ENCODE measurements at places on chromosomes 7 and 10. TPM values are rescaled to one million over a fixed set of nuclear protein-coding genes. Genes with fewer than 3 reads are reported as not detected.

GRCh38 chr10:97574374-97575126, 2.0 kb downstream of the ANKRD2 start:
- DNase-seq, result peak; percentile 75

DNA sequence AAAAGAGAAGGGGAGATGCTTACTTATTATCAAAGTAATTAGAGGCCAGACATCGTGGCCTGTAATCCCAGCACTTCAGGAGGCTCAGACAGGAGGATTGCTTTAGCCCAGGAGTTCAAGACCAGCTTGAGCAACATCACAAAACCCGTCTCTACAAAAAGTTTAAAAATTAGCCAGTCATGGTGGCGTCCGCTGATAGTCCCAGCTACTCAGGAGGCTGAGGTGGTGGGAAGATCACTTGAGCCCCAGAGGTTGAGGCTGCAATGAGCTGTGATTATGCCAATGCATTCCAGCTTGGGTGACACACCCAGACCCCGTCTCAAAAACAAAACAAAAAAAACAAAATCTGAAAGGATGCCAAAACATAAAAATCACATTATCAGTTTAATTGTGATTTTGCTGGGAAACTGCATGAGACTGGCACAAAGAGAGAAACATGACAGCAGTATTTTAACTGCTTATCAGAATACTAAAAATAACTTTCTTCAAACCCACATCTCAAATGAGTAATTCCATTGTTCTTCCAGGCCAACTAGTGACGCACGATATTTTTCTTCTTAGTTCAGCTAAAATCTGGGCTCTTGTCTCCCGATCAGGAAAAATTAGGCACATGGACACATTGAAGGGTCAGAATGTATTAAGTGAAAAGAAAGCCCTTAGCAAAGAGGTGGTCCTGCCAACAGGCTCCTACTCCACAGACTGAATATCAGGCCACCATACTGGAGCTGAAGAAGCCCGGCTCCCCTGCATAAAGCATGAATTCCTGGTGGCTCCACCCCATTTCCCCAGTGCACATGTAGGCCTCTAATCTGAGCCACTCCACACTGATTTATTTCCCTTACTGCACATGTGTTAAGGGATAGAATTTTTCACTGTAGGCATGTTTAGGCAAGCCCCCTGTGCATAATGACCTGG, 9.6 kb upstream of the CCM2 start:
- no peak for DNase-seq

DNA sequence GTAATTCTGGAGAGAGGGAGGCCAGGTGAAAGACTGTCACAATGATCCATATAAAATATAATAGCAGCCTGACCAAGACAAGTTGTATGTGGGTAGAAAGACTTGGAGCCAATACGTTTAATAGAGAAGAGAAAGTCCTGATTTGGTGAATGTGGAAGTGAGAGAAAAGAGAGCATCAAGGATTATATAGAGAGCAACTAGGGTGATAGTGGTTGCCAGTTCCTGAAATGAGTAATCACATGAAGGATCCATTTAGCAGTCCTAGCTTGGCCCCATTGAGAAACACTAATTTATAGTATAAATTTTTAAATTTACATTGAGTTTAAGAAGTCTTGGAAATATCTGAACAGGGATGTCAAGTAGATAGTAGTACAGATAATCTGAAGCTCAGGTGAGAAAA, 74.0 kb downstream of the AASS start:
- no peak for DNase-seq

DNA sequence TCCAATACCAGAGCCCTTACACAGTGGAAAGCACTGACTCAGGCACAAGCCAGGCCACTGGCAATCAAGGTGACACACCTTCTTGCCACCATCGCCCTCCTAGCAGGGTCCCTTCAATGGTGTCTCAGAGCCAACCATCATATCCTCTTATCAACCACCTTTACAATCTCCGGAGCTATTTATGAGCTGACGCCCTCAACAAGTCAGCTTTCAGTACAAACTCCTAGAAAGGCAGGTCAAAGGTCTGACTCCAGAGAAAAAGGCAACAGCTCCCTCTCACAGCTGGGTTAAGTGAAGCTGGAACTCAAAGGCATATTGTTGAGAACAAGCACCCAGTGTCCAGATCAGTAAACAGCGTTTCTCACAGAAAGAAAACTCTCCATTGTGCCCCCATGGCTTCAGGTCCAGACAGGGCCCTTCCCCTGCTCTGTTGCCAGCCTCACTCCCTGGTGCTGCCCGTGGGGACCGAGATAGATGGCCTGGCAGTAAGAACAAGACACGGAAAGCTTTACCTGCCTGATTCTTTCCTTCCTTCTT, 2.4 kb downstream of the ZNF3 start:
- no peak for DNase-seq

GRCh38 chr7:69898189-69898588, 299.9 kb downstream of the AUTS2 start:
- no peak for DNase-seq

DNA sequence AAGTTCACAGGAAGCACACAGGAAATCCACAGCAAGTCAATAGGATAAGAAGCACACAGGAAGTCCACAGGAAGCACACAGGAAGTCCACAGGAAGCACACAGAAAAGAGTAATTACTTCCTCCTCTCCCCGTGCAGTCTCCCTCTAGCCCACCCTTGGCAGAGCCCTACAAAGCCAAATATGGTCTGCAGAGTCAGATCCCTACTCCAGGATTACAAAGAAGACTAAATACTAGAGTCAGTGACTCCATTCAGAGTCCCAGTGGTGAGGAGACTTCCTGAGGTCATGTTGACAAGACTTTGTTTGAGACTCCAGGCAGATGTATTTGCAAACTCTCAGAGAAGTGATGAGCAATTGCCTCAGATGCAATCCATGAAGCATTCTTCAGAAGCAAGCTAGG, 398.6 kb upstream of the AUTS2 start:
- no peak for DNase-seq

- DNase-seq, result no peak
Measured at GRCh38 chr10:77768039-77768438, 130.4 kb upstream of the KCNMA1 start.

GRCh38 chr7:953547-954327, 743 bp downstream of the ADAP1 start:
- peak; percentile 86 for DNase-seq

DNA sequence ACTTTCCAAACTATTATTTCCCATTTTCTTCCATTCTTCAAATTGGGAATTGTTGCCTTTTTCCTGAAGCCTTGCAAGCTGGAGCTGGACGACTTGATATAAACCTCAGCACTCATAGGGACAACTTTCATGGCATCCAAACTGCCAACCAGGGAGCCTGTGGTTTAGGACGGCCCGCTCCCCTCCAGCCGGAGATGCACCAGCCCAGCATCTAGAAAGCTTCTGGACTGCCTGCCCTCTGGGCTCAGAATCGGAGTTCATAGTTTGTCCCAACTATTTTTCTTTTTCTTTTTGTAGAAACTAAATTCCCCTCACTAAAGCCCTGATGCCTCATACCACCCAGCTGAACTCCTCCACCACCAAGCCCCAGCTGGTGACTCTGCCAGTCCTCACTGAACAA, 200.3 kb downstream of the DNAJB6 start:
- DNase-seq, result peak; percentile 4

GRCh38 chr10:131239450-131239849, 72.1 kb downstream of the TCERG1L start:
- no peak for DNase-seq

GRCh38 chr10:128780156-128780761, 654.0 kb upstream of the MKI67 start:
- no peak for DNase-seq

DNA sequence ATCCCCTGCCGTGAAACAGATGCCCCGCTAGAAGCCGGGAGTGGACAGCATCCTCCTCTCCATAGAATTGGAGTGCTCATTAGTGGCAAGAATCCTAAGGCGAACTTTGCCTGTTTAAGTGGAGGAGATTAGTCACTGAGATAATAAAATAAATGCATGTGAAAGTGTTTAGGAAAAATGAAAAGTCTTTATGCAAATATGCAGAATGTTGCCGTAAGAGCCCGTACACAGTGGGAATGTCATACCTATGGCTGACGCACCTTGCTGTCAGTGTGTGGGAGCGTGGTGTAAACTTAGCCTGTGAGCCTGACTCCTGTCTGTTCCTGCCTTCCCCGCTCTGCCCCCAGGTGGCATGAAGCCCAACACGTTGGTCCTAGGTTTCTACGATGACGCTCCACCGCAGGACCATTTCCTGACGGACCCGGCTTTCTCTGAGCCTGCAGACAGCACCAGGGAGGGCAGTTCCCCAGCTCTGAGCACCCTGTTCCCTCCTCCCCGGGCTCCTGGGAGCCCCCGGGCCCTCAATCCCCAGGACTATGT, 1.7 kb upstream of the TRIP6 start:
- DNase-seq, result no peak

DNA sequence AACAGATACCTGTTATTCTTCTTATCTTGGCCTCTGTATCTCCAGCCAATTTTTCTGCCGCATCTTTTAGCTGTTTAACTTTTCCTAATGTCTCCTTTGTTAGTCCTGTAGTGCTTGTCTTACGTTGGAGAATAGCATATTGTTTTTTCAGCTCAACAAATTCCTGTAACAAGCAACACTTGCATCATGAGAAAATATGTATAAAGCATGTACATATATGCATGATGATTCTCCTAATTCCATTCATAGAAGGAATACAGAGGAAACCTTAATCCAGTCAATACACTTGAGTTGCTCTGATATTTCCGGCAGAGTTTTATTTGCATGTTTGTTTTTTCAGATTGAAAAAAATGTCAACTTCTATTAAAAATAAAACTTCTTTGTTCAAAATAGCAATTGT, 26.1 kb upstream of the LAMB1 start:
- DNase-seq, result no peak

DNA sequence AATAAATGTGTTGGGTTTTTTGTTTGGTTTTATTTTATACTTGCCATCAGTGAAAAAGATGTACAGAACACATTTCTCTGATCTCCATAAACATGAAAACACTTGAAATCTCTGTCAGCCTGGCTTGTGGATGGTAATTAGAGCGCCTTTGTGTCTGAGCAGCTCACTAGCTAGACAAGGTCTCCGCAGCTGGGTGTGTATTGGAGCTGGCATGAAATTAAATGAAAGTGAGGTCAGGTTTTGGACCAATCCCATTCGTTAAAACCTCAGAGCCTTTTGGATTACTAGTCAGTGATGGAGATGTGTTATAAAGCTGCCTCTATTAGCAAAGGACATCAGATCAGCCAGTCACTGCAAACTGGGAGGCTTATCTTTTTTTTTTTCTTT, 2.7 kb downstream of the FRAT1 start:
- DNase-seq, result no peak

DNA sequence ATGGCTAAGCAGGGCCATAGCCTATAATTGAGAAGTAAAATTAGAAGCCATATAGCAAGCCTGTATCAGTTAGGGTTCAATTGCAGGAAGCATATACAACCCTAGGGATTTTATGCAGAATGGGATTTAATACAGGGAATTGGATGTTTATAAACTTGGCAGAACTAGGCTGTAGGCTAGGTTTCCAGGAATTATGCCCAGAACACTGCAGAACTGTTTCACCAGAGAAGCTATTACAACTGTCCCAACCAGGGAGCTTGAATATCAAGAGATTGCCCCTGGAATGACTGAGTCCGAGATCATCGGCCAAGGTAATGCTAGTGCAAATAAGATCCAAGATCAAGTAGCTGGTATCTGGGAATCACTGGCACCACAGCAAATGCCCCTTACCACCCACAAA, 64.0 kb downstream of the PRR15 start:
- no peak for DNase-seq

The CHST3 gene
- 12.0 TPM for total RNA-seq

The ARHGAP22 gene
- total RNA-seq, result 9.6 TPM

The NEURL1 gene
- total RNA-seq, result 0.95 TPM

The PRF1 gene
- total RNA-seq, result 29.5 TPM

The CEP55 gene
- total RNA-seq, result 1.4 TPM

The NPTX2 gene
- total RNA-seq, result 0.62 TPM

The ACTL6B gene
- not detected for total RNA-seq

The OR2A5 gene
- total RNA-seq, result not detected

The TEX47 gene
- not detected for total RNA-seq

The GALNT17 gene
- total RNA-seq, result 6.6 TPM

Data from lower lobe of right lung (tissue), 2 donors.